ENCODE measurements at places on chromosomes 1 and 21. TPM values are rescaled to one million over a fixed set of nuclear protein-coding genes. Genes with fewer than 3 reads are reported as not detected.

Gene LCE3E
- total RNA-seq = not detected

DNA sequence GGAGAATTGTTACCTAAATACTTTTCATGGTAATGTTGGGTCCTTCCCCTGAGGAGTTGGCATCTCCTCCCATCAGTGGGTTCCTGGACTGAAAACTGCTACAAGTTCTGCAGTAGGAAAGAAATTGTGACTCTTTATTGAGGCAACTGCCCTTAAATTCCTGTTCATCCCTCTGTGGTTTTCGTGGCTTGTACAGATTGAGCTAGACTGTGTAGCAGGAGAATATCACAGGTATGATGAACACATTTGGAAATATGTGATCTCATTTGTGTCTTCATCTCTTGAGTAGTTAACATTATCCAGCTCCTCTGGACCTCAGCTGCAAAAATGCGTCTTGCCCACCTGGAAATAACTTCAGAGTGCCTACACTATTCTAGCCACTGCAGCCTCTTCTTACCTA, 390.6 kb downstream of the PTPRC start:
- DNase-seq = no peak
- H3K4me1 ChIP-seq = peaks cover 43% of the 10 kb centered on the region
- peaks cover 1% of the 10 kb centered on the region for H3K36me3 ChIP-seq
- no peak overlapping the region for H3K4me3 ChIP-seq

- no peak for DNase-seq
- peak overlapping the region; percentile 95 for H3K27ac ChIP-seq
- H3K4me1 ChIP-seq = peaks cover 32% of the 10 kb centered on the region
- H3K4me3 ChIP-seq = peak overlapping the region; percentile 98
- peaks cover 31% of the 10 kb centered on the region for H3K36me3 ChIP-seq
Measured at GRCh38 chr1:157137046-157137407, 1.2 kb downstream of the ETV3 start.

- peaks cover 72% of the 10 kb centered on the region for H3K27me3 ChIP-seq
- no peak for DNase-seq
- H3K4me1 ChIP-seq = peaks cover 26% of the 10 kb centered on the region
- no peak overlapping the region for H3K27ac ChIP-seq
Measured at GRCh38 chr1:220873868-220874655, 5.2 kb upstream of the HLX start.

GRCh38 chr1:218763538-218763937, 410.1 kb upstream of the LYPLAL1 start:
- DNase-seq = no peak
- no peaks in the 10 kb centered on the region for H3K36me3 ChIP-seq
- no peak overlapping the region for H3K4me3 ChIP-seq
- H3K4me1 ChIP-seq = peaks cover 22% of the 10 kb centered on the region

DNA sequence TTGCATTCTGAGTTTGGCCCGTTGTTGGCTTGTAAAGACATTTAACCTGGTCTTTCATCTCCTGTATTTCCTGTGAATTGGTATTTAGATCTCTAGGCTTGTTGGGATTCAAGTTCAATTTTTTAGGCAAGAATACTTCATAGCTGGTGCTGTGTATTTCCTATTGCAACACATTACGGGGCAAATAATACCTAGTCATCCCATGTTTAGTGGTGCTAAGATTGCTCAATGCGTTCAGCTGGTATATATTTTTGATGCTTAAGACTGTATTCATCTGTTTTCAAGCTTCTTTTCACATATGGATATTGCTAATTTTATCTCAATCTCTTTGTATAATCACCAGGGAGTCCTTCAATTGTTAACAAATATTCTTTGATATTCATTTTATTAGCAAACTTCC, 87.5 kb upstream of the ZBTB18 start:
- H3K4me3 ChIP-seq = no peak overlapping the region
- no peak for DNase-seq
- peaks cover 10% of the 10 kb centered on the region for H3K4me1 ChIP-seq
- H3K36me3 ChIP-seq = no peaks in the 10 kb centered on the region
- no peaks in the 10 kb centered on the region for H3K27me3 ChIP-seq

Gene PIK3R3
- total RNA-seq = 36.3 TPM

- no peaks in the 10 kb centered on the region for H3K36me3 ChIP-seq
- DNase-seq = no peak
- no peak overlapping the region for H3K4me3 ChIP-seq
- no peaks in the 10 kb centered on the region for H3K4me1 ChIP-seq
Measured at GRCh38 chr1:248779350-248779749, 23.8 kb upstream of the LYPD8 start.

GRCh38 chr1:44454704-44455103, 49.6 kb downstream of the RNF220 start:
- H3K4me1 ChIP-seq = peaks cover 3% of the 10 kb centered on the region

DNA sequence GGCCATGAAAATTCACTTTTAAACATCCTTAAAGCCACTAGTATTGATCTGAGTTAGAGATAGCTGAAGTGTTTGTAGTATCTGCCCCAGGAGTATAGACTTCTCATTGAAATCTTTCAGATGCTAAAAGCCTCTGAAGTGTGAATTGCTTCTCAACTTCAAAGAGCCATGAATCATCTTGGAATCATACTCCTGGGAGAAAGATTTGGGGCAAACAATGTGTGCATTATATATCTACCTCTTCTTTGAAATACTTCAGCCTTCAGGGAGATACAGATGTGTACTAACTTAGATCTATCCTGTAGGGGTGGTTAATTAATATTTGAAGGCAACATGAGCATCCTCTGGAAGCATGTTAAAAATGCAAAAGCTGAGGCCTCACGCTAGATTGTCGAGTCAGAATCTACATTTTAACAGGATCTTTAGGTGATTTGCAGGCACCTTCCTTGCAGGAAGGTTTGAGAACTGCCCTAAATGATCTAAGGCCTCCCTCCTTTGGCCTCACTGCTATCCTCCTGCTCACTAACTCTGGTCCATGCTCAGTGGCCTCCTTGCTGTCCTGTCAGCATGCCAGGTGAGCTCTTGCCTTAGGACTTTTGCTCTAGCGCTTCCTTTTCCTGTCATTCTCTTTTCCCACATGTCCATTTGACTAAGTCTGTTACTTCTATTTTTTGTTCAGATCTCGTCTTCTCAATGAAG, 6.0 kb upstream of the SCYL3 start:
- no peak for DNase-seq
- H3K4me1 ChIP-seq = no peaks in the 10 kb centered on the region
- H3K4me3 ChIP-seq = no peak overlapping the region
- no peaks in the 10 kb centered on the region for H3K36me3 ChIP-seq
- peaks cover 10% of the 10 kb centered on the region for H3K27me3 ChIP-seq
- H3K27ac ChIP-seq = no peak overlapping the region

Gene DRAXIN
- 0.17 TPM for total RNA-seq

- no peak for DNase-seq
- no peaks in the 10 kb centered on the region for H3K36me3 ChIP-seq
- no peak overlapping the region for H3K27ac ChIP-seq
- H3K4me1 ChIP-seq = no peaks in the 10 kb centered on the region
- no peaks in the 10 kb centered on the region for H3K27me3 ChIP-seq
Measured at GRCh38 chr1:107550358-107550757, 409.5 kb downstream of the NTNG1 start.

GRCh38 chr1:208065862-208066261, 154.9 kb upstream of the CD34 start:
- H3K27ac ChIP-seq = no peak overlapping the region
- H3K27me3 ChIP-seq = no peaks in the 10 kb centered on the region

GRCh38 chr1:225754940-225755641, 22.5 kb upstream of the SRP9 start:
- no peak for DNase-seq
- no peaks in the 10 kb centered on the region for H3K27me3 ChIP-seq
- no peak overlapping the region for H3K4me3 ChIP-seq
- H3K4me1 ChIP-seq = peaks cover 33% of the 10 kb centered on the region
- H3K27ac ChIP-seq = peak overlapping the region; percentile 52

Gene SLC6A17
- 1.6 TPM for total RNA-seq

Data from chondrocyte (in vitro differentiated cells).